ENCODE measurements at places on chromosomes 6 and 20.

GRCh38 chr6:138546733-138547185, 47.5 kb upstream of the NHSL1 start:
- DNase-seq: no peak

DNA sequence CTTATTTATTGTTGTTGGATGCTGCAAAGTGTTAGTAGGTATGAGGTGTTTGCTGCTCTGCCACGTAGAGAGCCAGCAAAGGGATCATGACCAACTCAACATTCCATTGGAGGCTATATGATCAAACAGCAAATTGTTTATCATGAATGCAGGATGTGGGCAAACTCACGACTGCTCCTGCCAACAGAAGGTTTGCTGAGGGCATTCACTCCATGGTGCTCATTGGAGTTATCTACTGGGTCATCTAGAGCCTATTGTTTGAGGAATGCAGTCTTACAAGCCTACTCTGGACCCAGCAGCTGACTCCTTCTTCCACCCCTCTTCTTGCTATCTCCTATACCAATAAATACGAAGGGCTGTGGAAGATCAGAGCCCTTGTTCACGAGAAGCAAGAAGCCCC, 12.1 kb downstream of the MICB start:
- DNase-seq: no peak

GRCh38 chr20:63626424-63627128, at the start of gene GMEB2:
Gene GMEB2 (minus strand): TSS chr20:63627101. CDS start chr20:63619397, 7,704 bp downstream.
- no peak for DNase-seq

- DNase-seq: no peak
Observed at GRCh38 chr6:144564202-144564601, 279.1 kb downstream of the UTRN start.

GRCh38 chr6:155364844-155365437, 50.7 kb upstream of the TFB1M start:
- no peak for DNase-seq

- DNase-seq: no peak
Observed at GRCh38 chr6:158366363-158366762, 54.1 kb downstream of the TULP4 start.

DNA sequence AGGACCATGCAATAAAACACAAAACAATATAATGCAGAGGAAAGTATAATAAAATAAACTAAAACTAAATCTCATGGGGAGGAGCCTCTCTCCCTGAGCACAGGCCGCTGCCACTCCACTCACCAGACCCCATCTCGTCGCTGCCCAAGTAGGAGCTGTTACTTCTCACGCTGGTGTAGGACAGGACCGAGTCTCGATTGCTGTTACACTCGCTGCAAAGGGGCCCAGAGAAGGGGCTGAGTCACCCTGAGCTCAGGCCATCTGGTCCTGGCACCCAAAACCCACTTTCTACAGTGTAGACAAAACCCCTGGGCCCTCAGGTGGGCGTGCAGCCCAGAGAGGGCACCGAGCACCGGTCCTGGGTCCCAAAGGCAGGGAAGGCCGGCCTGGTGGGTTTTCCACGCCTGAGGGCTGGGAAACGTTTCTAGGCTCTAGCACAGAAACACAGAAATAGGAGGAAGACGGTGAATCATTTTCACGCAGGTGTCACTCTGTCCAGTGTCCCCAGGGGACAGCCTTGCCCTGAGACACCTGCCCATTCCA, 183.4 kb downstream of the PREX1 start:
- DNase-seq: no peak

GRCh38 chr20:25083141-25083772, 1.3 kb upstream of the VSX1 start:
- DNase-seq: no peak

DNA sequence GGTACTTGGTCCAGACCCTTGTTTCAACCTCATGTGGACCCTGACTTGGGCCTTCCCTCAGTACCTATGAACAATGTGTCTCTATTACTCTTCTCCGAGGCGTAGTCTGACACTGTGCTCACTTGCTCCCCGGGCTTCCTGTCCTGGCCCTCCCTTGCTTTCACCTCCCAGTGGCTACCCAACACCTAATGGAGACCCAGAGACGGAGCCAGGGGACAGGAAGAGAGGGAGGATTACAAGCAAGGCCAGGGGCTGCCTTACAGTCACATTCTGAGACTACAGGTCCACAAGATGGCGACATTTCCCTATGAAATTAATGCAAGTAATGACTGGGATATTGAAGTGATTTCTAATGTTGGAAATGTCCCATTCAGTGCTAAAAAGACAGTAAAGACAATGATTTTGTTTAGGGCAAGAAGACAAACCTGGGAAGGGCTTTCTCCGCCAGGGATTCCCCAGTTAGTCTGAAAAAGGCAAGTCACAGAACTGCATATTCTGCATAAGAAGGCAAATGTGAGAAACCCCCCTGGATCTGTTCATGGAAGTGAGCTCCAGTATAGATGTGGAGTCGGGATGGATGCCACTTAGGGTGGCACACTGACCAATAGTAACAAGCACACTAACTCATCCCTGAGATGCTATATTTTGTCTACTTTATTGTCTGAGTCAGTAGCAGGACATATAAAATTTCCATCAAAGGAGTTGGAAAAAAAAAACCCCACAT, 44.0 kb upstream of the ZBTB24 start:
- DNase-seq: peak; percentile 71

GRCh38 chr6:97187951-97188350, 95.1 kb downstream of the MMS22L start:
- no peak for DNase-seq

- no peak for DNase-seq
Observed at GRCh38 chr6:44943541-44943940, 384.6 kb upstream of the RUNX2 start.

- DNase-seq: peak; percentile 77
Observed at GRCh38 chr6:149234051-149234962, 83.2 kb upstream of the TAB2 start.

GRCh38 chr20:39631557-39631956, 669.4 kb downstream of the DHX35 start:
- no peak for DNase-seq

DNA sequence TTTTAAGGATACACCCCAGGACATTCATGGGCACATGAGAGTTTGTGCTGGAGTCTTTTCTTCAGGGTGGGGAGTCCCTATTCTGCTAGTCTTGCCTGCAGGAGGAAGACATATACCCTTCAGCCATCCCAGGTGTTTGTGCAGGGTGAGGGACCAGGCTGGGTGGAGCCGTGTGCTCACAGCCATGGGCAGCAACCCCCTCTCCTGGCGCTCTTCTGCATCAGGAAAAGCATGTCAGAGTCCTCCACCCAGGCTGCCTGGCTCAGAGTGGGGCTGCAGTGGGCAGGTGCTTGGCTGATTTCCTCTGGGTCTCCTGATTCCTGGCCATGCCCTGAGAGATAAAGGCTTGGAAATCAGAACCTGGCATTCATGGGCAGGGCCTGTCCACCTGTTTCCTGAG, 22.7 kb upstream of the MLN start:
- DNase-seq: no peak

DNA sequence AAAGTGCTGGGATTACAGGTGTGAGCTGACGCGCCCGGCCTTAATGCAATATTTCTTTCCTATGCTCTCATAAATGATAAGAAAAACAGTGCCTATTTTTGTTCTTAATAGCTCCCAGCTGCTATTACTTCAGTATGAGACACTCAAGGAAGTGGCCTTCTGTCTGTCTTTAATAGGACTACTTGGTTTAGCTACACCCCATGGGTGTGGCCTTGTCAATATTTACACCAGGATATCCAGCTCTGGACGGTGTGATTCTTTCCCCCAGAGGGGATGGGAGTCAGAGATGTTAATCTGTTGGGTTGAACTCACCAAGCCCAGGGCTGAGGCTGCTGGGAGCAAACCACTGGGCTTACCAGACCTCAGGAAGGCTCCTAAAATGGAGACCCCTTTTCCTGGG, 134.2 kb downstream of the CEP57L1 start:
- no peak for DNase-seq

- DNase-seq: no peak
Observed at GRCh38 chr6:40822619-40823018, 216.4 kb downstream of the UNC5CL start.

DNA sequence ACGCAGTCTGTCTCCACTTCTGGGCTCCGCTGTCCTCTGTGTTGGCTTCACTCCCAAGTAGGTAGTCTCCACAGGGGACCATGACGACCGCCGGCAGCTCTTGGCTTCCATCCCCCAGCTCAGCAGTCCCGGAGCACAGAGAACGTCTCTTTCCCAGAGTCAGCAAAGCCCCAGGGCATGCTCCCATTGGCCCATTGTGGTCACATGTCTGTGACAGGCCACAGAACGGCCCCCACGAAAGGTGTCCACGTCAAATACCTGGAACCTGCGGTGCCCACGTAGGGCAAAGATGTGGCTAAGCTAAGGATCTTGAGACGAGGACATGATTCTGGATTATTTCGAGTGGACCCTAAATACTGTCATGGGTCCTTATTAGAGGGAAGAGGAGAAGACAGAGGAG, 438.4 kb upstream of the SULF2 start:
- no peak for DNase-seq

- DNase-seq: no peak
Observed at GRCh38 chr6:99165838-99166237, 183.6 kb downstream of the FAXC start.

DNA sequence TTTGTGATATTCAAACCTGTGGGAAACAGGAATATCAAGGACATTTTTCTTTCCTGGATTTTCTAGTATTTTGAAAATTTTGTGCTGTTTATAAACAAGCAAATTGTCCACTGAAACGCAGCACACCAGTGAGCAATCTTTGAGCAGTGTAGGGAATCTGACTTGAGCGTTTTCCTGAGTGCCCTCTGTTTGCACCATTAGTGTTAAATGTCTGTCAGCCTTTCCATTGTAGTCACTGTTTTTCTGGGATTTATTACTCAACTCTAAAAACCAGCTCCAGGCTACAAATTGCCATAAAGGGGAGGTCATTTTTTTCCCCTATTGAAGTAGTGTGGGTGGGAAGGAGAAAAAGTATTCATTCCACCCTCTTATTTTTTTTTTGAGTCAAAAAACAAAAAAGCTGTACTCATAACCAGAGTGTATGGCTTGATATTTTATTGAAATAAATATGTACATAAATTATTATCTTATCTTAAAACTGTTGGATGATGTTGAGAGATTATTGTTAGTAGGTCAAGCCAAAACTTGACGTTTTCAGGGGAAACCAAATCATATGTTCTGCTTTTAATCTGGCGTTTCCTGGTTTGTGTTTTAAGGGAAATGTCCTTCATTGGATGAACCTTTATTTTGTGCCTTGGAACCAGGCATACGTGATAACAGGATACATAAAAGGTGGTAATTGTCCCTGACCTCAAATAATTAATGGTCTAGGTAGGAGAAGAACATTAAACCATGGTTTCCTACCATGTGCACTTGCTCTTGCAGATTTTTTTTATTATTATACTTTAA, 51.8 kb downstream of the TSHZ2 start:
- DNase-seq: no peak

GRCh38 chr6:125611573-125612344, 137.7 kb upstream of the HEY2 start:
- no peak for DNase-seq

- DNase-seq: no peak
Observed at GRCh38 chr6:140011537-140011936, 637.1 kb upstream of the CITED2 start.

DNA sequence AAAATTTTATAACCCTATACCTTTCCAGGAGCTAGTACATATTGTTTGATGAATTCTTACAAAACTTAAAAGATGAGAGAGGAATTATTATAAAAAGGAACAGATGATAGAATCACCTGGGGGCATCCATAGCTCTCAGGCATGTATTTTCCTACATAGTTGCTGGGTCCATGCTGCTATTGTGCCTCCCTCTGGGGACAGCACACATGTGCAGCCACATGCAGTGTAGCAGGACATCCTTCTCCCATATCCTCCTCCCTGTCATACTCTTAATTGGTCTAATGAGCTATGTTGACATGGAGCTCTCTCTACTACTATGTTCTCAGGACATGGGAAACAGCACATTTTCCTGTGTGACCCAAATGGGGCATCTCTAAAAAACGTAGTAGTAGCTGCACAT, 898.2 kb upstream of the MAP3K7 start:
- DNase-seq: no peak

GRCh38 chr20:62119591-62120364, 2.5 kb upstream of the LSM14B start:
- DNase-seq: no peak

- no peak for DNase-seq
Observed at GRCh38 chr20:704726-705125, 29.1 kb upstream of the SCRT2 start.

GRCh38 chr6:151325075-151326050, 66.0 kb downstream of the ZBTB2 start:
- DNase-seq: peak; percentile 17

DNA sequence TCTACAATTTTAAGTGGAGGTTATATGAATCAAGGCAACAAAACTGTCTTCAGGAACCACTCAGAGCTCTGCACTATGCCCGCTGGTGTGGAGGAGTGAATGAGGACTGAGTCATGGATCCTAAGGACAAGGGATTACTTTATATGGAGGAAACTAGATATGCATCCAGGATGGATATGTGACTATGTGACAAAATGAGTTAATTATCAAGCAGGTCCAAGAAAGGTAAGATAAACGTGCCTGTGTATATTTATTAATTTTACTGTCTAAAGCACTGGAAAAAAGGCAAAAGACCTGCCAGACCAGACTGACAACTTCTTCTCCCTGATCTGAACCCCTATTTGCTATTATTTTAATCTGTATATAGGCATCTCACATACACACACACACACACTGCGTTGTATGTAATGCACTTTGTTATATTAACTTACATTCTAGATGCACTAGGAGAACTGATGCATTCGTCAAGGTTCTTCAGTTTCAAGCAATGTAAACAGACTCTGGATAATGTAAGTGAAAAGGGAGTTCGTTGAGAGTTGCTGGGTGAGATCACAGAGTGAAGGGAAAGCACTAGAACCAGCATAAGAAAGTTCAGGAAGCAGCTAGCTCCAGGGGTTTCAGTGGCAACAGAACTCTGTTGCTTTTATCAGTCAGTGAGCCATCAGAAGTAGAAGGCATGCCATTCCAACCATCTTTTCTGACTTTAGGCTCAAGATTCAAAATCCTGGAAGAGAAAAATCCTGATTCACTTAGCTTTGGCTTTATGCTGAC, 26.4 kb upstream of the ADGRG6 start:
- no peak for DNase-seq

DNA sequence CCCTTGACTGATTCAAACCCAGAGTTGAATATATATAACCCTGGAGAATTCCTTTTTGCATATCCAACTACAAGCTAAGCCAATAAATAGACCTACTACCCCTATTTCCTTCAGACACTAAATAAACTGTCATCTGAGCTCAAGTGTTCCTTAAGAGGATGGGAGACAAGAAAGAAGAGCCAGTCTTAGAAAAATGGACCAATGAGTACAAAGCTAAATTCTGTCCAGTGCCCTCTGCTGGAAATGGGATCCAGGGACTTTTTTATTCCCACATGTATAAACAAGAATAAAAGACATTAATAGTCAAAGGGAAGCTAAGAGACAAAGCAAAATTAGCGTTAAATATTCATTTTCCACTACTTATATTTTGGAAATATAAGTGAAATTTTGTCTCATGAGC, 4.8 kb downstream of the PPP1R10 start:
- DNase-seq: no peak

DNA sequence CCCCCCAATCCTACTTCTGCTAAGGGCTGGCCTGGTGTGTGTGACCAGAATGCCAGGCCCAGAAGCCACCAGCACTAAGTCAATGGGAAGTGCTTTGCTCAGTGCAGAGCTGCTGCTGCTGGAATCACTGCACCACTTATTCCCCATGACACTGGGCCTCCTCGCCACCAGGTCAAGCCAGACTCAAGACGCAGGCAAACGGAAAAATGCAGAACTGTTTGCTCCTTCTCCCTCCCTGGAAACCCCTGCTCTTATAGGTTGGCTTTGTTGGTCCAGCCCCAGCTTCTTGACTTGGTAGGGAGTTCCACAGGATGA, 121.9 kb downstream of the PHACTR3 start:
- no peak for DNase-seq

Data from CD4-positive, alpha-beta T cell treated with Interleukin-10 for 1 hour (primary cell).